ENCODE measurements at places on chromosomes 16 and 17.

GRCh38 chr16:3348547-3349167 is 7.0 kb upstream of the OR2C1 start:
- peak; percentile 2 for DNase-seq

DNA sequence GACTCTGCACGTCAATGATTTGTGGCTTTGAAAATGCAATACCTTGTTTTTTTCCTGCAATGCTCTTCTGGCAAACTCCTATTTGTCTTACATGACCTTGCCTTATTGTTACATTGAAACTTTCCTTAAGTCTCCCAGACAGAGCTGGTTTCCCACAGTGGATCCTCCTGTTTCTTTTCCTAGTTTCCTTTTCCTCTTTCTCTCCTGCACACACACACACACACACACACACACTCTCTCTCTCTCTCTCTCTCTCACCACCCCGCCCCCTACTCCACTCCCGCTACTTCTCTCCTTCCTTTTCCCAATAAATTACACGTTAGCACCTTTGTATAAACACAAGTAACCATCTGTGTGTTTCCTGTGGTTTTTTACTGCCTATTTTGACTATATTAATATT is 2.3 kb downstream of the ORC6 start:
- no peak for DNase-seq

GRCh38 chr17:1724351-1724868 is at the start of gene WDR81:
Gene WDR81 (plus strand): TSS chr17:1724704. CDS start chr17:1724960, 256 bp downstream.
- peak; percentile 94 for DNase-seq

- DNase-seq, result no peak
Measured at GRCh38 chr16:73054813-73055482, 7.0 kb upstream of the ZFHX3 start.

DNA sequence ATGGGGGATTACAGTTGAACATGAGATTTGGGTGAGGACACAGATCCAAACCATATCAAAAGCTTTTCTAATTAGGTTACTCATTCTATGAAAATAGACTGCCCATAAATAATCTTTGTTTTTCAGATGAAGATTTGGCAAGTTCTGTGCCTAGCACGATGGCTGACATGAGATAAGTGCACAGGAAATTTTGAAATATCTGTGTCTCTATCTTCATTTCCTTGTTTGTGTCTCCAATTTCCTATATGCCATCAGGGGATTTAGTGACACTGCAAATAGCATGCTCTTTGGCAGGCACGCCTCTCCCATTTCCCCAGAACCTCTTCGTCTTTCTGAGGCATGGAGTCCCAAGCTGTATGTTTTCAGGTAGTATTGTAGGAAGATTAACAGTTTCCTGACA is 544.6 kb downstream of the CDH13 start:
- no peak for DNase-seq

DNA sequence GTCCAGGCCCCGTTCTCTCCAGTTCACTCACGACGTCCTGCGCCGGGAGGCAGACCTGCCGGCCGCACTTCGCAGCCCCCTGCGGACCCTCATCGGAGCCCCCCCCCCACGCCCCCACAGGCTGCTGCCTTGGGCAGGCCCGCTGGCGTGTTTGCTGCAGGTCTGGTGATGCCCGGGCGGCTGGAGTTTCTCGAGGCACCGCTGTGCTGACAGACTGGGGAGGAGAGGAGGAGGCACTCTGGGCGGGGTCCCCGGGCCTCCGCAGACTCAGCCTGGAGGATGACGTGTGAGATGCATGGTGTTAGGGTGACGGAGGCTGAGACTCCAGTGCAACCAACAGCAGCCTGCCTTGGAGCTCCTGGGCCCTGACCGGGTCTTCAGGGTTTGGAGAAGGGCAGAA is 24.1 kb downstream of the BAIAP2 start:
- no peak for DNase-seq

DNA sequence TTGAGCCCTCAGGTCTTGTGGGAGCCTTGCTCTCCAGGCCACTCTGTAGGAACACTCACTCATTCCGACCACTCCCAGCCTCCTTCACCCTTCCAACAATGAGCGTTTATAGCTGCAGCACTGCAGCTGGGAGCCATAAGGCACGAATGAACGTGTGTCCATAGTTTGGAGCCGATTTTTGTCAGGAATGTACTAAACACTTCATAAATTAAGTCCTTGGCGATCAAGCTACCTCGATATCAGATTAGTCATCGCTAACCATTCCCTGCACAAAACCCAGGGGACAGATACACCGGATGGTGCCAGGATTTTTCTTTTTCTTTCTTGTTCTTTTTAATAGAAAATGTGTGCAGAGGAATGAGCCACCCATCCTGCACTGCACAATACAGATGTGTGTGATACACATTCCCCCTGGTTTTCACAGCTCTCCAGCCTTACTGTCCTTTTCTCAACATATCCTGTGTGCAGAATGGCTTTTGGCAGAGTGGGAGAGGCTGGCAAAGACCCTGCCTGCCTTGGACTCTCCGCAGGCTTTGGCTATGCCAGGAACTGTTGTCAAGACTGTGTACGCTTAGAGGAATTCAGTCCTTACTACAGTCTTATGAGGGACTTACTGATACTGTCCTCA is 68.4 kb upstream of the ELAC2 start:
- DNase-seq, result no peak

- peak; percentile 38 for DNase-seq
Measured at GRCh38 chr16:10619271-10619849, 39.0 kb upstream of the EMP2 start.

- no peak for DNase-seq
Measured at GRCh38 chr17:13995856-13996271, 73.4 kb upstream of the COX10 start.

DNA sequence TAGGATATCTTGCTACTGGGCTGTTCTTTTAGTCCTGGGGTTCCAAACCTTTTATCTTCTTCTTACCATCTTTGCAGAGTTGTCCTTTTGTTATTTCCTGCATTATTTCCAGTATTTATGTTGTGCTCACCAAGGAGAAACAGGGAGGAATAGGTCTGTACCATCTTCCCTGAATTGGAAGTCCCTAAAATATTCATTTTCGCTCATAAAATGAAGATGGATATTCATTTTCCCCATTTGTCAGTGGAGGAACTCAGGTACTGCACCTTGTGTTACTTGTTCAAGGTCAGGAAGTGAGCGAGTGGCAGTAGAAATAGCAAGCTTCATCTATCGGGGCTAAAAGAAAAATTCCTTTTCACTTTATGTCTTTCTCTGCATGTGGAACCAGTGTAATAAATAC is 989.7 kb downstream of the CDH11 start:
- DNase-seq, result no peak

- DNase-seq, result peak; percentile 81
Measured at GRCh38 chr17:72556944-72557826, 436.4 kb downstream of the SOX9 start.

GRCh38 chr17:1648173-1648962 is 1.3 kb downstream of the RILP start:
- peak; percentile 79 for DNase-seq

DNA sequence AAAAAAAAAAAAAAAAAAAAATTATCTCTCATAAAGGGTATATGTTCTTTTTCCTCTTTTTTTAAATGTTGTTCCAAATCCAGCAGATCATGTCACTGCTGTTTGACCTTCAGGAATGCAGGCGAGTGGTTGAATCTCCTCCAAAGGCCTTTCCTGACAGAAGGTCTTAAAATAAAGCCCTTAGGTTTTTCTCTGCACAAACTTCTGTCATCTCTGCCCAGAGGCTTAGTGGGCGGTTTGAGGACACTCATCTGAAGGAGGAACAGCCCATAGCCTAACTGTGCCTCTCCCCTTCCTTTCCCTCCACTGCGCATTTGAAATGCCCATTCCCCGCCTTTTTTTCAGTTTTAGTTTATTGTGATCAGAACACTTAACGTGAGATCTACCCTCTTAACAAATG is 270.2 kb downstream of the TMEM114 start:
- DNase-seq, result no peak

DNA sequence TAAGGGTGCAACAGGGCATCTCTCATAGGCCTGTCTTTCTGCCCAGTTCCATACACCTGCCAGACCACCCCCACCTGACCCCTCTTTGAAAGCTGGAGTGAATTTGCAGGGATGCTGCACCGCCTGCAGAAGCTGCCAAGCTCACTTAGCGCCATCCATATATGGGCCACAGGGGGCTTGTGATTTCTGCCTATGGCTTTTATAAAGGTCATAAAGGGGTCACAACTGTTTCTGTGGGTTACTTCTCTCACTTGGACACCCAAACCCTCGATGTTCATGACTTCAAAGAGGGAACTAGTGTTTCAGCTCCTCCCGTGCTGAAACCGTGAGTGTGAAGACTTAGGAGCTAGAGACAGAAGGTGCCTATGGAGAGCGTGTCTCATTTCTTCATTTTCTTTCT is 23.9 kb upstream of the MEAK7 start:
- no peak for DNase-seq

GRCh38 chr17:79098282-79098867 is 23.8 kb downstream of the ENGASE start:
- DNase-seq, result no peak

DNA sequence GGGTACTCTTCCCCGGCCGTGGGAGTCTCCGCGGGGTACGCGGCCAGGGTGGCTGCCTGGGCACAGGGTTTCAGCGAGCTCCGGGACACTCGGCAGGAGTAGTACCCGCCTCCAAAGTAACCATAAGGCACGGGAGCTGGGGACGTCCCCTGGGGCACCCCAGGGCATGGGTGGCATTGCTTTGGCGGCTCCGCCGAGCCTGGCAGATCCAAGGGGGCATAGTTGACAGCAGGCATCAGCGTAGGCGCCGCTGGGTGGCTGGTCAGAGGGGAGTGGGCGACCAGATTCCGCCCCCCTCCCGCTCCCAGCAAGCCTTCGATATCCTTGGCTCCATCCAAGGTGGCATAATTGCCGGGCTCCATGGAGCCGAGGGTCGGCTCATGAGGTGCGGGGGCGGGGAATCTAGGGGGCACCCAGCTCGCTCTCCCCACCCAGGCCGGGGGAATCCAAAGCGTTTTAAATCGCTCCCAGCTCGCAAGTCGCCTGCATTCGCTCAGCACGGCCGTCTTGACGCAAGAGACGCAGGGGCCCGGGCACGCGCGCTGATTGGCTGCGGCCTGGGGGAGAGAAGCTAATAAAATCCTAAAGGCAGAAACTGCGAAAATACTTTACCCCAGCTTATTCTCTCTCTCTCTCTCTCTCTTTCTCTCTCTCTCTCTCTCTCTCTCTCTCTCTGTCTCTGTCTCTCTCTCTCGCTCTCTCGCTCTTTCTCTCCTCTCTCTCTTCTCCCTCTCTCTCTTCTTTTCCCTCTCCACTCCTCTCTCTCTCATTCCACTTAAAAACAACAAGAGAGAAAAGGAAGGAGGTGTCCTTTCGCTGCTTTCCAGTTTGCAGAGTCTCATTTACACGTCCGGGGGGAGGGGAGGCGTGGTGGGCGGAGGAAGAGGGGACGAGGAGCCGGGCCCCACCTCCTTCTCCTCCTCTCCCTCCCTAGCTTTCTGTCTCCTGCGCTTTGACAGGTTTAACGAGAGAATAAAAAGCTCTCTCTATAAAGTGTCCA is at the start of gene HOXB13:
Gene HOXB13 (minus strand): TSS at position 519 of the 1,000 bp plus-strand sequence. CDS start 157 bp downstream, at position 362.
- no peak for DNase-seq

GRCh38 chr16:48194828-48195556 is 39.2 kb upstream of the ABCC12 start:
- peak; percentile 89 for DNase-seq

DNA sequence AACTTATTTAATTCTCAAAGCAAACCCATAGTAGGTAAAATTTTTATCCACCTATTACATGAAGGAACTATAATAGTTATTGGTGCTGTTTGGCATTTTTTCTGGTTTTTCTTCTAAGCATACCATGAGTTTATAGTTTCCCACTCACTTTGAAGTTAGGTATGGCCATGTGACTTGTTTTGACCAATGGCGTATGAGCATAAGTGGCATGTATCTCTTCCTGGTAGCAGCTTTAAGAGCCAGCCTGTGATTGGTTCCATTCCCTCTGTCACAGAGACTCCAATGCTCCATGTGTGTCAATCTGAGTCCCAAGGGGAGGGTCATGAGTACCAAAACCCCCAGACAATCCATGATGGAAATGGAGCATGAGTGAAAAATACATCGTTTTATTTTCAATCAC is 282.9 kb upstream of the N4BP1 start:
- peak; percentile 6 for DNase-seq

DNA sequence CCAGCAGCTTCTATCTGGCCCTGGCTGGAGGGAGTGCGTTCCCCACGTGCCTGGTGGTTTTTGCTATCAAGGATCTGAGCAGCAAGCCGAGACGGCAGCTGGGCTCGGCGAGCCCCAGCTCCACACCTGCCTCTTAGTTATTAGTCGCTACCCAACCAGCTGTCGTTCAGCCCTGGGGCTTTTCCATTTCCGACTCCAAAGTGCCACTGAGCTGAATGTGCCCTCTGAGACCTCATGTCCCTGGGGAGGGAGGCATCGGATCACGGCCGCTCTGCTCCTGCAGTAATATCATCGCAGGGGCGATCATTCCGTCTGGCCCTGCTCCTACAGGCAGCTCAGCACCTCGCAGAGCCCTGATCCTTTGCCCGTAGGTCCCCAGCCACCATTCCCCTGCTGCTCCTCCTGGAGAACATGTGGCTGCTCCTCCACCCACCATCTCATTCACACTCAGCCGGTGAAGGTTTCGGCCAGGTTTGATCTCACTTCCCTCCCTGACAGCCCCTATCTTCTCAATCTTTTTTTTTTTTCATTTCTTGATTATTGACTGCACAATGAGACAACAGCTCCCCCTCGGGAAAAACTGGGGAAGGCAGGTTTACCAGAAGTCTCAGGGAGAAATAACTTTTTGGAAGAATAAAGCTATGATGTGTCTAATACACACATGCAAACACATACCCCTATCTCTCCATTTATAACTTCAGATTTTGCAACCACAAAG is 86.7 kb downstream of the ZFHX3 start:
- DNase-seq, result peak; percentile 99

DNA sequence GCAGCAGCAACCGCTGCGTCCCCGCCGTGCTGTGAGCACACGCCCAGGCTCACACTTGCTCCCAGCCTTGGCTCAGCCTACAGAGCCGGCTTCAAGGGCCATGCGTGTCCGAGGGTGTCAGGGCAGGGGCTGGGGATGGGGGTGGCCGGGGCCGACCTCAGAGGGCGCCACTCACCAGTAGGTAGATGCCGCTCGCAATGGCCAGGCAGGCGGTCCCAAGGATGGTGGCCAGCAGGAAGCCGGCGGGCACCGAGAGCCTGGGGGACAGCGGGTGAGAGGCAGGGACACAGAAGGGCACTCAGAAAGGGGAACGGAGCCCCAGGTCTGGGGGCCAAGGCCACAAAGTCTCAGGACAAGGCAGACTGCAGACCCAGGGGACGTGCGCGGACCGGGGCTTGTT is 4.9 kb downstream of the CYBA start:
- DNase-seq, result no peak

GRCh38 chr17:56717471-56717870 is 116.2 kb downstream of the C17orf67 start:
- peak; percentile 15 for DNase-seq

GRCh38 chr16:66293207-66293735 is 73.2 kb upstream of the CDH5 start:
- DNase-seq, result no peak

Measured in NCI-H2171 treated with DMSO at 0.1 percent for 48 hours (cell line).